Neural progenitor cell (in vitro differentiated cells): ENCODE measurements at places on chromosomes 1 and 21. TPM values are rescaled to one million over a fixed set of nuclear protein-coding genes. Genes with fewer than 3 reads are reported as not detected.

Gene TTC39A
- 0.94 and 1.2 TPM in 2 replicates for total RNA-seq

DNA sequence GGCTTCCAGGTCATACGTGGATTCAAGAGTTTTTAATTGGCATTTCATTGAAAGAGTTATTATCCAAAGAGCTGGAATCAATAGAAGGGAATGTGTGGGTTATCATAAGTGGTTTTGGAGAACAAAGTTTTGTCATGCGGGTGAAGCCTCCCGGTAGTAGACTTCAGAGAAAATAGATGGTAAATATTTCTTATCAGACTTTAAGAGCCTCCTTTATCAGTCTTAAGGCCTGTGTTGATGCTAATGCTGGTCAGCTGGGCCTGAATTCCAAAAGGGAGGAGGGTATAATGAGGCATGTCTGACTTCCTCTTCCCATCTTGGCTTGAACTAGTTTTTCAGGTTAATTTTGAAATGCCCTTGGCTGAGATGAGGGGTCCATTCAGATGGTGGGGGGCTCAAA is 89.7 kb downstream of the ITSN1 start:
- H3K4me3 ChIP-seq = no peak overlapping the region
- no peak overlapping the region for H3K27ac ChIP-seq
- DNase-seq = no peak
- no peaks in the 10 kb centered on the region for H3K27me3 ChIP-seq
- peaks cover 8% of the 10 kb centered on the region for H3K4me1 ChIP-seq
- H3K36me3 ChIP-seq = peaks cover 6% of the 10 kb centered on the region

DNA sequence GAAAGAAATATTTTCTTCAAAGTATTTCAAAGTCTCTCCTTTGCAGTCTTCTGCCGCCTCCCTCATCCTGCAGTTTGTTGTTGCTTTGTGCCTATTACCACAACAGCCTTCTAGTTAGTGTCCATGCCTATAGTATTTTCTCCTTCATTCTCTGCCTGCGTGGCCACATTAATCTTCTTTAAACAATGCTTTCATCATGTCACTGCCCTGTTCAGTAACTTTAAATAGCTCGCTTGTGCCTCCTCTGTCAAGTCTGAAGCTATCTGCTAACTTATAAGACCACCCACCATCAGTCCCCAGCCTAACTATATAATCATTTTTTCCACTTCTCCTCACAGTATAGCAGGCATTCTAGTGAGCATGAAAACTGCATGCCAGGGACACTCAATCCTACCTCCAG is 290.3 kb downstream of the PDE4B start:
- H3K36me3 ChIP-seq = no peaks in the 10 kb centered on the region
- DNase-seq = no peak
- peaks cover 5% of the 10 kb centered on the region for H3K4me1 ChIP-seq
- no peak overlapping the region for H3K27ac ChIP-seq
- no peak overlapping the region for H3K4me3 ChIP-seq

Gene RAVER2
- 26.8 and 37.2 TPM in 2 replicates for total RNA-seq

DNA sequence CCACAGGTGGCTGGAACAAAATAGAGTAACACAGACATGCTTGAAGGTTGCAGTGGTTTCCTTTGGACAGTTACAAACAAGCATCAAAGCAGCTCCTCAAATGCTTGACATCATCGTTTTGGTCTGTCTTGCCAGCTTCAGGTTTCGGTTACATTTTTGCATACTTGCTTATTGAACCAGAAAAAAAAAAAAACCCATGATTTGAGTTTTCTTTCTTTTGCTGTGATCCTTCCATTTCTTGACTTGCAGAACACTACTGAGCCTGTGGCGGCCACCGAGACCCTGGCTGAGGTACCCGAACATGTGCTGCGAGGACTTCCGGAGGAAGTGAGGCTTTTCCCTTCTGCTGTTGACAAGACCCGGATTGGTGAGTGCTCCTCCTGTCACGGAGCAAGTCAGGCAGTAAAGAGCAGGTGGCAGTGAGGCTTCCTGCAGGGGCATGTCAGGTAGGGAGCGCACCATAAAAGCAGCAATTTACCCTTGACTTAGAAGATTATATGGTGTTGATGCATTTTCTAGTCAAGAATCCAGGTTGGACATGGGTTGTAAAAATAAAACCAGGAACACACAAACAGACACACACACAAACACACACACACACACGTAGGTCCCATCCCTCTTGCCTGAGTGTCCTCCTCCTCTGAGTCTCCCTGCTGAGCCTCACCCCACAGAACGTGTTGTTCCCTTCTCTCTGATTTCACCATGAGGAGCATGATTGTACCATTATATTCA is 30.9 kb downstream of the PRDM2 start:
- no peak overlapping the region for H3K4me3 ChIP-seq
- DNase-seq = no peak
- no peak overlapping the region for H3K27ac ChIP-seq
- no peaks in the 10 kb centered on the region for H3K27me3 ChIP-seq
- no peaks in the 10 kb centered on the region for H3K36me3 ChIP-seq
- H3K4me1 ChIP-seq = peaks cover 20% of the 10 kb centered on the region

Gene PPIAL4G
- total RNA-seq = 0.03 and 0.09 TPM in 2 replicates

DNA sequence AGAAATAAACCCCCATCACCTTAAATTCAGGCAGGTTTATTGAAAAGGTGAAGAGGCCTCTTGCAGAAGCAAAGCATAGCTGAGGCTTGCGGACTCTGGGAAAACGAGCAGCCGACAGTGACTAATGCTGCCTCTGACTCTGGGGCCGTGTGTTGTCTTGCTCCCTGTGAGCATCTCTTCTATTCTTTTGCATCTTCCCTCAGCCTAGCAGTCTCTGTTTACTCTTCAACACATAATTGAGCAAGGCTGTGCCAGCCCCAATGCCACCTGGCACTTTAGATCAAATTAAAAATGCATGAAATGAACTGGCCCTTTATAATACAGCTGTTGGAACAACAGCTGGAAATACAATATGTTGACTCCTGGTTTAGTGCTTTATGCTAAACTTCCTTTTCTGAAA is 18.4 kb upstream of the REG4 start:
- DNase-seq = no peak
- H3K27ac ChIP-seq = no peak overlapping the region
- no peaks in the 10 kb centered on the region for H3K4me1 ChIP-seq
- H3K4me3 ChIP-seq = no peak overlapping the region

DNA sequence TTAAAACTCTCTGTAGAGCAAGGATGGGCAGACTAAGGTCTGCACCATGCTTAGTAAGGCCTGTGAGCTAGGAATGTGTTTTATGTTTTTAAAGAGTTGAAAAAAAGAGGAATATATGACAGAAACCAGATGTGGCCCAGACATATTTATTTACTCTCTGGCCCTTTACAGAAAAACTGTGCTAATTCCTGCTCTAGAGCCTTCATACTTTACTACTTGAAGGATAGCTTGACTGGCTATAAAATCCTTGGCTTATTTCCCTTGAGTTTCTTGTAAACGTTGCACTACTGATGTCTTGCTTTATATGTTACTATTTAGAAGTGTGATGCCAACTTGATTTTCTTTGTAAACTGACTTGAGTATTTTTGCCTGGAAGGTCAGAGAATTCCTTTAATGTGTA is 33.5 kb downstream of the CTBS start:
- no peaks in the 10 kb centered on the region for H3K36me3 ChIP-seq
- H3K4me1 ChIP-seq = no peaks in the 10 kb centered on the region
- no peaks in the 10 kb centered on the region for H3K27me3 ChIP-seq
- DNase-seq = no peak
- no peak overlapping the region for H3K4me3 ChIP-seq

Gene MFSD2A
- 0.90 and 1.4 TPM in 2 replicates for total RNA-seq

- H3K4me1 ChIP-seq = peaks cover 12% of the 10 kb centered on the region
- H3K27ac ChIP-seq = no peak overlapping the region
- H3K4me3 ChIP-seq = no peak overlapping the region
- H3K27me3 ChIP-seq = no peaks in the 10 kb centered on the region
Observed at GRCh38 chr1:167524651-167525050, 6.3 kb upstream of the CD247 start.

DNA sequence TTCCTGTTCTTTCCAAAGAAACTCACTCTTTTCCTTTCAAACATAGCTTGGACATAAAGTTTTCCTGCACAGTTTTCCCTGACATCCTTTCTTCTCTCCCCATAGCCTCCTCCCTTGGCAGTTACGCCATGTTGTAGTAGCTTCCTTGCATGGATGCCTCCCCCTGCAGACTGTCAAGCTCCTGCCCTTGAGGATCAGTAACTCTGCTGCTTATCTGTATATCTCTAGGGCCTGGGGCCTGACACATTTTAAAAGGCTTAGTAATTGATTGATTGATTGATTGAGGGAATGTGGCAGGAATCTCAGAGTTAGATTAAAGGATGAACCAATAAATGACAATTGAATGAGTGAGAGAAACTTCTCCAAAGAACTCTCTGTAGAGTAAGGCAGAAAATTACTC is 143.7 kb downstream of the NEK7 start:
- H3K4me1 ChIP-seq = peaks cover under 1% of the 10 kb centered on the region
- H3K4me3 ChIP-seq = no peak overlapping the region
- H3K27ac ChIP-seq = no peak overlapping the region
- H3K27me3 ChIP-seq = no peaks in the 10 kb centered on the region

DNA sequence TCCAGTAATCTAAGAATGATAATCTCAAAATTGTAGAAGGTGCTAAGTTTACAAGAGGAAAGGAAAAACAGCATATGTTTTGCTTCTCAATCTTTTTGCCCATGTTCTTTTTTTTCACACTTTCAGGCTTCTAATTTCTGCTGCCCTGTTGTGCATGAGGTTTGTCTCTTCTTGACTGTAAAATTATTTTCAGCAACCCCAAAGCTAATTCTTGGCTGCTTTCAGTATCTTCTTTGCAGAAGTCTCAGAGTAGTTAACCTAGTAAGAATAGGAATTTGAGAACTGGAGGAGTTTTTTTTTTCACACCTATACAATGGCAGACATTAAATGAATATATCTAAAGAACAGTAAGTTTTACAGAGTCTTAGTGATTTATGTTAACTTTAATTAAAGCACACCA is 26.4 kb downstream of the DENND2D start:
- no peaks in the 10 kb centered on the region for H3K36me3 ChIP-seq
- DNase-seq = no peak
- no peak overlapping the region for H3K27ac ChIP-seq
- H3K27me3 ChIP-seq = no peaks in the 10 kb centered on the region
- H3K4me1 ChIP-seq = no peaks in the 10 kb centered on the region
- H3K4me3 ChIP-seq = no peak overlapping the region

DNA sequence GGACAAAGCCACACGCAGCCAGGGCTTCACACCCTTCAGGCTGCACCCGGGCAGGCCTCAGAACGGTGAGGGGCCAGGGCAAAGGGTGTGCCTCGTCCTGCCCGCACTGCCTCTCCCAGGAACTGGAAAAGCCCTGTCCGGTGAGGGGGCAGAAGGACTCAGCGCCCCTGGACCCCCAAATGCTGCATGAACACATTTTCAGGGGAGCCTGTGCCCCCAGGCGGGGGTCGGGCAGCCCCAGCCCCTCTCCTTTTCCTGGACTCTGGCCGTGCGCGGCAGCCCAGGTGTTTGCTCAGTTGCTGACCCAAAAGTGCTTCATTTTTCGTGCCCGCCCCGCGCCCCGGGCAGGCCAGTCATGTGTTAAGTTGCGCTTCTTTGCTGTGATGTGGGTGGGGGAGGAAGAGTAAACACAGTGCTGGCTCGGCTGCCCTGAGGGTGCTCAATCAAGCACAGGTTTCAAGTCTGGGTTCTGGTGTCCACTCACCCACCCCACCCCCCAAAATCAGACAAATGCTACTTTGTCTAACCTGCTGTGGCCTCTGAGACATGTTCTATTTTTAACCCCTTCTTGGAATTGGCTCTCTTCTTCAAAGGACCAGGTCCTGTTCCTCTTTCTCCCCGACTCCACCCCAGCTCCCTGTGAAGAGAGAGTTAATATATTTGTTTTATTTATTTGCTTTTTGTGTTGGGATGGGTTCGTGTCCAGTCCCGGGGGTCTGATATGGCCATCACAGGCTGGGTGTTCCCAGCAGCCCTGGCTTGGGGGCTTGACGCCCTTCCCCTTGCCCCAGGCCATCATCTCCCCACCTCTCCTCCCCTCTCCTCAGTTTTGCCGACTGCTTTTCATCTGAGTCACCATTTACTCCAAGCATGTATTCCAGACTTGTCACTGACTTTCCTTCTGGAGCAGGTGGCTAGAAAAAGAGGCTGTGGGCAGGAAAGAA is 8.1 kb downstream of the PSRC1 start:
- H3K4me3 ChIP-seq = no peak overlapping the region
- no peaks in the 10 kb centered on the region for H3K4me1 ChIP-seq
- H3K27ac ChIP-seq = no peak overlapping the region
- H3K36me3 ChIP-seq = no peaks in the 10 kb centered on the region
- H3K27me3 ChIP-seq = no peaks in the 10 kb centered on the region

DNA sequence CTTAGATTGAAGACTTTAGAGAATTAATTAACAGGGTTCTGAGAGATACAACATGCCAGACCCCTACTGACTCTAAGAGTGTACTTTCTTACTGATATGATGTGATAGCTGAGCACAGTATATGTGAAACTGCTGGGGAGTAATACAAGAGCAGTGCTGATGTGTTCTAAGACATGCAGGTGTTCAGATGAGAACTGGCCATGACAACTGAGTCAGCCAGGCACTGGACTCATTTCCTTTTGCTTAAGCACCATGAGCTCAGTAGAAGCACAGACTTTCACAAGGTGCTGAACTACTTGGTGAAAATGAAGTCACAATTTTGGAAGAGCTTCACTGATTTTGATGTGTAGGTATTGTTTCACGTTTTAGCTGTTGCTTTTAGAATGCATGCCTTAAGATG is 15.9 kb upstream of the POGZ start:
- H3K4me3 ChIP-seq = no peak overlapping the region
- no peak for DNase-seq
- no peaks in the 10 kb centered on the region for H3K4me1 ChIP-seq
- no peaks in the 10 kb centered on the region for H3K36me3 ChIP-seq
- peaks cover 9% of the 10 kb centered on the region for H3K27me3 ChIP-seq
- no peak overlapping the region for H3K27ac ChIP-seq

Gene CYP4A22
- not detected in 2 replicates for total RNA-seq

Gene IL19
- not detected in 2 replicates for total RNA-seq

- no peak overlapping the region for H3K4me3 ChIP-seq
- no peak for DNase-seq
- no peaks in the 10 kb centered on the region for H3K27me3 ChIP-seq
- H3K27ac ChIP-seq = no peak overlapping the region
- no peaks in the 10 kb centered on the region for H3K4me1 ChIP-seq
- no peaks in the 10 kb centered on the region for H3K36me3 ChIP-seq
Observed at GRCh38 chr1:69269491-69269890, 298.2 kb upstream of the LRRC7 start.

DNA sequence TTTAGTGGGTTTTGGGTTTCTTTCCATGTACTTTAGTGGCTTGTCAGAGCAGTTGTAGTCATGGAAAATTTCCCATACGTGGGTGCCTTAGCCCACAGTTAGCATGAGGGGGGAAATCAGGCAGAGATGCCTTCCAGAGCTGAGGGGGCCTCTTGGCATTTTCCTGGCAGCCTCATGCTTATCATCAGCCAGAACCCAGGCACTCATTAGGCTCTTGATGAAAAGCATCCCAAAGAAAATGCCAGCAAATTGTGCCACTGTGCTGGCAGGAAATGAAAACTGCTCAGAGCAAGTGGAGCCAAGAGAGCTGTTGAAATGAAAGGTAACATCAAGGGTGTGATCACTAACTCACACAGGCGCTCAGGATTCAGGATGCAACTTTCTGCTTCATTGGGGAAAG is 128.0 kb downstream of the TNNI3K start:
- no peaks in the 10 kb centered on the region for H3K27me3 ChIP-seq
- DNase-seq = no peak
- no peaks in the 10 kb centered on the region for H3K36me3 ChIP-seq
- no peak overlapping the region for H3K4me3 ChIP-seq

- DNase-seq = no peak
- H3K4me1 ChIP-seq = no peaks in the 10 kb centered on the region
- no peaks in the 10 kb centered on the region for H3K27me3 ChIP-seq
- H3K27ac ChIP-seq = no peak overlapping the region
Observed at GRCh38 chr1:205235951-205236350, 8.2 kb downstream of the TMCC2 start.

- H3K36me3 ChIP-seq = no peaks in the 10 kb centered on the region
- H3K27me3 ChIP-seq = no peaks in the 10 kb centered on the region
- H3K4me3 ChIP-seq = no peak overlapping the region
- H3K4me1 ChIP-seq = no peaks in the 10 kb centered on the region
Observed at GRCh38 chr1:88088481-88088880, 595.6 kb upstream of the PKN2 start.

Gene TNFSF18
- 0.15 TPM in 1 of 2 replicates, not detected in the other for total RNA-seq
